ENCODE measurements at places on chromosomes 3 and 15.
A peak's percentile ranks its signal among the peaks of the same experiment; 100 is the strongest.

DNA sequence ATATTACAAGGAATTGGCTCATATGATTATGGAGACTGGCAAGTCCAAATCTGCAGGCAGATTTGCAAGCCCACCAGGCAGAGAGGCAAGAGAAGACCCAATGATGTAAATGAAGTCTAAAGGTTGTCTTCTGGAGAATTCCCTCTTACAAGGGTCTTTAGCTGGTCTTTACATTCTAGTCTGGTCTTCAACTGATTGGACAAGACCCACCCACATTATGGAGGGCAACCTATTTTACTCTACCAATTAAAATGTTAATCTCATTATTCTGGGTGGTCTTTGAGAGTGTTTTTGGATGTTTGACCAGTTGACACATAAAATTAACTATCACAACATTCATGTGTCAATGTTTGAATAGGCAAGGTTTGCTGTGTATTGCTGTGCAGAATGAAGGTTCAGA lies 28.0 kb upstream of the ATP11B start:
- DNase-seq = no peak

DNA sequence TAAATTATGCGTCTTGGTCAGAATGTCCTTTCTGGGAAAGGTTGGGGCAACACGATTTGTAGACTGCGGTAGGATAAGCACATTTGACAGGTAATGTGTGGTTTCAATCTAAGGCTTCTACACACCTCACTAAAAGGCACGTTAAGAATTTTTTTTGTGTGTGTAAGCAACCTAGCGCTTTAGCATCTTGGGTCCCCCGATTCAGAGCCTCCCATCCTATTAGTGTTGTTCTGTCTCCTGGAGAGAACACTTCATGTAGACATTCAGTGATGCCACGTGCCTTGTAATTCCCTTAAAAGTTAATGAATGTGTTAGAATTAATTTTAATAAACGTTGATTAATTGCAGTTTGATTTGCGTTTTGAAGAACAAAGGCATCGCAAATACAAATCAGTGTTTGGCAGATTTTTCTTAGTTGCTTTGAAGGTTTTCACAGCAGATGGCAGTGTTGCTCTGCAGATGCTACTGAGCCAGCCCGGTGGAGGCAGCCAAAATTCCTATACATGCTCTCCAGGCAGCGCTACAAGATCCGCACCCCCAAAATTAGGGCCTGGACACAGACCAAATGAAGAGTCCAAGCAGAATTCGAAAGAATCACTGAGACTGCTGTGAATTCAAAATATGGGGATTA lies 63.5 kb downstream of the OTOL1 start:
- no peak for DNase-seq

- no peak for DNase-seq
Observed at GRCh38 chr3:195238081-195238571, 32.8 kb downstream of the XXYLT1 start.

- DNase-seq = peak; percentile 16
Observed at GRCh38 chr3:39005295-39005694, 46.4 kb downstream of the SCN11A start.

DNA sequence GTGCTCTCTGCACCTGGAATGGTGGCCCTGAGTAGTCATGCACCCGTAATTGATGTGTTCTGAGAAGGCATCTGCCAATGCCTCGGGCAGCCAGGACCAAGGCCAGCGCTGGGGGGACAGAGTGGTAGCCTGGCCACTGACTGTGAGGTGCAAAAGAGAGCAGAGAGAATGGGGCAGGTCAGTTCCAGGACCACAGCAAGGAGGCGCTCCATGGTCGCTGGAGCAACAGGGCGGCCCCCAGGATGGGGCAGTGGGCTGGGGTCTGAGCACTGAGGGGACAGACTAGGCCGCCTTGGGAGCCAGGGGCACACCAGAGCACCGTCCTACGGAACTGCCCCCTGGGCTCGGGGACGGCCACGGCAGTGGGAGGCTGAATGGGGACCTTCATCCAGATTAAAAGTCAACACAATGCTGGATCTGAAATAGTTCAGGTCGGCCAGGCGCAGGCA lies 48.3 kb upstream of the IQSEC1 start:
- no peak for DNase-seq

GRCh38 chr3:33773637-33774036 lies 24.8 kb upstream of the PDCD6IP start:
- DNase-seq = no peak

- DNase-seq = no peak
Observed at GRCh38 chr3:61371123-61371522, 119.9 kb upstream of the FHIT start.

- peak; percentile 91 for DNase-seq
Observed at GRCh38 chr3:23944861-23945662, at the start of gene NR1D2. TSS of gene NR1D2 (plus strand) at chr3:23945286. CDS start at chr3:23945579, 293 bp downstream.

DNA sequence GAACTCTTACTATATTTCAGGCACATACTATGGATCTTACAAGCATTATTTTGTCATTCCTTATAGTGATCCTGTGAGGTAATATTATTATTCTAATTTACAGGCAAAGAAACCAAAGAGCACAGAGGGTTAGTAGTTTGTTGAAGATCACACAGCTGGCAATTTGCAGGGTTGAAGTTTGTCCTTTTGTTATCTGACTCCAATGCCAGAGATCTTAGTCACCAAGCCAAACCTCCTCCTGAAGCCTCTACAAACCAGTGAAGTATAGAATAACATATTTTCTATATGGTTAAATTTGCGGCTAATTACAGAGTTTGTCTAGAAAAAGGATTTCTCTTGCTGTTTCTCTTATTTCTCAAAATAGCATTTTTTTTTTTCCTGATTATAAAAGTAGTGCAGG lies 11.2 kb downstream of the ISLR2 start:
- DNase-seq = no peak

DNA sequence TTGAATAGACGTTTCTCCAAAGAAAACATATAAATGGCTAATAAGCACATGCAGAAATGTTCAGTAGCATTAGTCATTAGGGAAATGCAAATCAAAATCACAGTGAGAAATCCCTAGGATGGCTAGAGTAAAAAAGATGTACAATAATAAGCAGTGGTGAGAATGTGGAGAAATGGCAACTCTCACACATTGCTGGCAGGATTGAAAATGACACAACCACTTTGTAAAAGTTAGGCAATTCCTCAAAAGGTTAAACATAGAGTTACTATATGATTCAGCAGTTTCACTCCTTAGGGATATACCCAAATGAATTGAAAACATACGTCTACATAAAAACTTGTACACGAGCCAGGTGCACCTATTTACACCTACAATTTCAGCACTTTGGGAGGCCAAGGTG lies 108.7 kb downstream of the ITPR1 start:
- no peak for DNase-seq

DNA sequence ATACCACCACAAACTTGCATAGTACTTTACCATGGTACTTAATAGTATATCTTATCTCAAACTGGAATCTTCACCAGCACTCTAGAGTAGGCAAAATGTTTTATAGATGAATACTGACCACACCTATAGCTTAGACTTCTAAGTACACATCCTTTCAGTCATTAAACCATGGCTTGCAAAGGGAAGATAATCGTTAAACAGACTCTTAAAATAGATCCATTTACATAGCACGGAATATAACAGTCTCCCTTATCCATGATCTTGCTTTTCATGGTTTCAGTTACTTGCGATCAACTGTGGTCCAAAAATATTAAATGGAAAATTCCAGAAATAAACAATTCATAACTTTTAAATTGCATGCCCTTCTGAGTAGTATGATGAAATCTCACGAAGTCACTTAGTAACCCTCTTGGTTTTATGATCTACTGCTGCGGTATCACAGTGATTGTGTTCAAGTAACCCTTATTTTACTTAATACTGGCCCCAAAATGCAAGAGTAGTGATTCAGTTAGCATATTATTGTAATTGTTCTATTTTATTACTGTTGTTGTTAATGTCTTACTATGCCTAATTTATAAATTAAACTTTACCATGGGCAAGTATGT lies 111.4 kb downstream of the HERC1 start:
- DNase-seq = no peak

DNA sequence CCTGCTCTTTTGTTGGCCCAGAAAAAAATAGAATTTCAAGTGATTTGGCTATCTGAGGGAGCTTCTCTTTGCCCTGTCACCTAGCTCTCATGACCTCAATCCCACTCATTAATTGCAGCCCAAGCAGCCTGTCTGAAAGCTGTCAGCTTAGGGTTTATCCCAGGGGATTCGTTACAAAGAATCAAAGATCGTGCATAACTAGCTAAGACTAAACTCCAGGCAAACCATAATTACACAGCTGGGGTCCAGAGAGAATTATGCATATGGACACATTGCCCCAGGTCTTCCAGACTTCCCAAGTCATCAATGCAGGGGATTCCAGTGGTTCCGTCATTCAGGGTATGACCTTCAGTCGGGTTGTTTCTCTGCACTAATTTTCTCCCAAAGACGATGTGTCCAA lies 91.6 kb upstream of the CBLB start:
- DNase-seq = no peak

- no peak for DNase-seq
Observed at GRCh38 chr3:142768338-142768737, 44.5 kb downstream of the TRPC1 start.
